Left renal pelvis (tissue), 4 donors: ENCODE measurements at places on chromosomes 2 and 18.
A peak's percentile ranks its signal among the peaks of the same experiment; 100 is the strongest.

DNA sequence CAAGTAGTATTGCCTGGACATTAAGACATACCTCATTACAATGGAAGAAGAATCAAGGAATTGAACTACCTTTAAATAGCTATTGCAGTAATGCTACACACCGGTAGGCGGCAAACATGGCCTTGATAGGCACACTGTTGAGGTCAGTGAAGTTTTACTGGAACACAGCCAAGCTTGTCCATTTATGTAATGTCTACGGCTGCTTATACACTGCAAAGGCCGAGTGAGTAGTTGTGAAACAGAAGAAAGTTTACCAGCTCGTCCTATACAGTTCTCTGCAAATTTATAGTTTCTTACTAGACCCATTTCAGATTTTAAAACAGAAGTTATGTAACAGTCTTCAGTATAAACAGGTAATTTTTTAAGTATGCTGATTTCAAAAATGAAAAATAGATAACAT, 38.8 kb downstream of the PPP4R1 start:
- DNase-seq, result peak; percentile 79

DNA sequence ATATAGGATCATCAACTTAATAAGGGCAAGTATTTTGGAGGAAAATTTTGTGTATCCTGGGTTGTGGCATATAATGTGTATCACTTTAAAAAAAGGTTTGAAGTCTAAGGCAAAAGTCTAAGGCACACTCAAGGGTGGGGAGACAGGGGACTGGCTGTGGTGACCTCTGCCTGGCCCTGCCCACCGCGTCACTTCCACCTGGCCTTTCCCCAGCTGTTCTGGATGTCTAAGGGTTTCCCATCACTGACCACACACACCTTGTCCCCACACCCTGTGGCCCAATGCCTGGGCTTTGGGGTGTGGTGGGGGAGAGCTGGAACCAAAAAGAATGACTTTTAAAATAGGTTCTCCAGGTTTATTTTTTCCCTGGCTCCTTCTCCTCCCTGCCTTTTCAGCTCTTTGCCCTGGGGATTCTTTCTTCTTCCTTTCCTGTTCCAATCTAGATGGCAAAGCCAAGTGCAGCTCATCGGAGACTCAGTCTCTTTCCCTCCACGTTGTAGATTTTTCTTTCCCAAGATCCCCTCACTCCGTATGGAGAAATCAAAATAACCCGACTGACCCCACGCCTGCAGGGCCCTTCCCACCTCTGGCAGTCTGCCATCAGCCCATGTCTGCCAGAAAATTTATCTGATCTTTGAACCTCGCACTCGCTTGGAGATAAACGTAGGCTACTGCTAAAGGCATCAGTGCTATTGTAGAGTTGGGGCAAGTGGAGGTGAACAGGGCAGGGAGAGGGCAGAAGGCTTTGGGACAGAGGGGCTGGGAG, 257.2 kb downstream of the DYSF start:
- DNase-seq, result no peak

DNA sequence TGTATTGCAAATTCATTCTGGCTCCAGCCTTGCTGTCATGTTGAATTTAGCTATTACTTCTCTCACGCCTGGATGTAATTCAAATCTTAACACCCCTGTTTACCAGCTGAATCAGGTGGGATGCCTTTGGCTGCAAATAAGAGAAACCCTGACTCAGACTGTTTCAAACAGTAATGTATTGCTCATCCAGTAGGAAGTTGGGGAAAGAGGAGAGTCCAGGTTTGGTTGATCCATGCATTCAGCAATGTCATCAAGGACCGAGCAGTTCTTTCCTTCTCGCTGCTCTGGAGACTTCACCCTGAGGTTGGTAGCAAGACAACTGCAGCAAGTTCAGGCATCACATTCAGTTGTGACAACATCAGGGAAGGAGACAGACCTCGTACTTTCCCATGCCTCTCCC, 6.4 kb upstream of the DARS1 start:
- DNase-seq, result no peak

DNA sequence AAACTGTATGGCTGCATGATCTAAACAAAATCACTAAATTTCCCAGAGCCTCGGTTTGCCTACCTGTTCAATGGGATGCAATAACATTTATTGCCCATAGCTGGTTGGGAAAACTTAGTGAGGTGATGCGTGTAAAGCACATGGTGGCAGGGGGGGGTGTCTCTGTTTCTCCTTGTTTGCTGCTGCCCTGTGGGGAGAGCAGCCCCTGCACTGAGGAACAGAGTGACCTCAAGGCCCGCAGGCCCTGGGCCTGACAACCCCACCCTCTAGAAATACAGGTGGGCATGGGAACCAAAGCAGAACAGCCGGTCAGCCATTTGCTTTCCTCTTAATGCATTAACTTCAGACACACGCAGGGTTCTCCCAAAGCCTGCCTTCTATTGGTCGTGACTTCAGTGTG, 55.1 kb upstream of the SLC66A3 start:
- DNase-seq, result no peak

DNA sequence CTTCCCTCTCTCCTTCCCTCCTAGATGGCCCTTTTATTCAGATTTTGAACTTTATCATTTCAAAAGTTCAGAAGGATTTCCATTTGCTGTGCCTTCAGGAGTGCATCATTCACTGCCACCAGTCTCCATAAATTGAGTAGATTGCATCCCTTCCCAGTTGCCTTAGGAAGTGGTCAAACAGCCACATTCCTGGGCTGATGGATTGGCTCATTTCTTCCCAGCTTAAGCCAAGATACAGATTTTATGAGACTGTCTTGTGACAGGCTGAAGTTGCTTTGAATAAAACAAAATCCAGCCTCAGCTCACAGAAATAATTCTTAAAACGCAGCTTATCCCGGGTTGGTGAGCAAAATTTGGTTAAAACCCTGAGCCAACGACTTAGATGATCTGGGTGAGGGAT, 9.8 kb downstream of the NRP2 start:
- DNase-seq, result no peak

DNA sequence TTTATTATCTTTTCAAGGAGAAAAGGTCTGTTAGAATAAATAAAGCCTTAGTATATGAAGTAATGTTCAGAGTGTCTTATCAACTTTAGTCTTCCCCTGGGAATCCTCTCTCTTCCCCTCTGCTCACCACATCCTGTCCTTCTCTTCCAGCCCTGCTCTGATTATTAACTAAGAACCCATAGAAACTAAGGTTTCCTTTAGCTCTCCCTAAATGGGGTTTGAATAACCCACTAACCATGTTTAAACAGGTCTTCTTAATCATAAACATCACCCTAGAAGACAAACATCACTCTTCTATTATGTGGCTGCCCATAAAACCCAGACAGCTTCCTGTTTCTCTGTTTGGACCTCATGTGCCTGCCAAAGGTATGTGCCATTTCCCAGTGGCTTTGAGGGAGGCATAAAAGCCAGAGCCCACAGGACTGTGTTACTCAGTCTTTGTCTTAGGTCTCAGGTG, 50.1 kb downstream of the SLC14A1 start:
- DNase-seq, result no peak

- DNase-seq, result no peak
Observed at GRCh38 chr2:15133461-15133860, 427.7 kb downstream of the NBAS start.

DNA sequence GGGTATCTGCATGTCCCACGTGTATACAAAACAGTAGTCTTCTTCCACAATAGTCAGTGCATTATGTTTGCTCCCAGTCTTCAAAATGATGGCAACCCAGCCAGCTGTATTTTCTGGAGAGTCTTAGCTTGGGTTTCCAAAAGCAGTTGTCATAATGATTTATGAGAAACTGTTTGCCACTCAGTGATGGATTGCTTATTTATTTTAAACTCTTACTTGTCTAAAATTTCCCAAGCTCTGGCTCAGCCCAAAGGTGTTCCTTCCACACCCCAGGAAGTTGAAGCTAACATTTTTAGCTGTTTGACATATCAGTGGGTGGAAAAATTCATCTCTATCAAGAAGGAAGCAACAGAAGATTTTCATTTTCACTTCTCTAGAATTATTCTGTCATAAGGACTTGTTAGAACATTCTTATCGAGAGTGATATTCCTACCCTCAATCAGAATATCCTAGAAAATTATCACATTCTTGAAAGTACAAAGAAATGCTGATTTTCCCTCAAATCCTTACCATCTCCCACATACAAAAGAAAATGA, 78.8 kb downstream of the ASAP2 start:
- no peak for DNase-seq

GRCh38 chr2:216139884-216140283, 30.7 kb downstream of the XRCC5 start:
- DNase-seq, result no peak

- DNase-seq, result no peak
Observed at GRCh38 chr2:231272991-231273390, 74.6 kb downstream of the ARMC9 start.

GRCh38 chr2:125961739-125962138, 694.2 kb upstream of the GYPC start:
- peak; percentile 33 for DNase-seq

DNA sequence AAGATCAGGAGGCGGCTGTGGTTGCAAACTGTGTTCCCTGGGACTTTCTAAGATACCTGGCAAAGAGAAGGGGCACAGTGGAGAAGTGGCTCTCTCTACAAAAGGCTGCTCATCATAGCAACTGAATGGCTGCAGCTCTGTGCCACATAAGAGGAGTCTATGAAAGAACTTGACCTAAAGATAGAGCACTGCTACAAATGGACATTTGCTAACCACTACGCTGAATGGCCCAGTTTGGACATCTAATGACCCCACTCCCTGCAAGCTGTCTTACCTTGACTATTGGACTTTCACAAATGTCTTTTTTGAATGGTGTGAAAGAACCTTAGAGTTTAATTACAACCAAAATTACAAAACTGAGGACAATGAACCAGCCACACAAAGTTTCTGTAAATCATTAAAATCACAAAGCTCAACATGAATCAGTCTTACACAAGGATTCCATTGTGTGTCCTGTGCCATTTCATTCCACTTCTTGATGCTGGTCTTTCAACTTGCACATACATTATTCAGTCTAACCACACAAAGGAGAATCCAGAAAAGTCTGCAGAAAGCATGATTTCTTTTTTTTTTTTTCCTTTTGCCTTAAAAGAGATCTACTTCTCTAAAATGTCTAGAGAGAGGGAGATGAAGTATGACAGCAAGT, 154.0 kb downstream of the LAMA1 start:
- DNase-seq, result no peak

DNA sequence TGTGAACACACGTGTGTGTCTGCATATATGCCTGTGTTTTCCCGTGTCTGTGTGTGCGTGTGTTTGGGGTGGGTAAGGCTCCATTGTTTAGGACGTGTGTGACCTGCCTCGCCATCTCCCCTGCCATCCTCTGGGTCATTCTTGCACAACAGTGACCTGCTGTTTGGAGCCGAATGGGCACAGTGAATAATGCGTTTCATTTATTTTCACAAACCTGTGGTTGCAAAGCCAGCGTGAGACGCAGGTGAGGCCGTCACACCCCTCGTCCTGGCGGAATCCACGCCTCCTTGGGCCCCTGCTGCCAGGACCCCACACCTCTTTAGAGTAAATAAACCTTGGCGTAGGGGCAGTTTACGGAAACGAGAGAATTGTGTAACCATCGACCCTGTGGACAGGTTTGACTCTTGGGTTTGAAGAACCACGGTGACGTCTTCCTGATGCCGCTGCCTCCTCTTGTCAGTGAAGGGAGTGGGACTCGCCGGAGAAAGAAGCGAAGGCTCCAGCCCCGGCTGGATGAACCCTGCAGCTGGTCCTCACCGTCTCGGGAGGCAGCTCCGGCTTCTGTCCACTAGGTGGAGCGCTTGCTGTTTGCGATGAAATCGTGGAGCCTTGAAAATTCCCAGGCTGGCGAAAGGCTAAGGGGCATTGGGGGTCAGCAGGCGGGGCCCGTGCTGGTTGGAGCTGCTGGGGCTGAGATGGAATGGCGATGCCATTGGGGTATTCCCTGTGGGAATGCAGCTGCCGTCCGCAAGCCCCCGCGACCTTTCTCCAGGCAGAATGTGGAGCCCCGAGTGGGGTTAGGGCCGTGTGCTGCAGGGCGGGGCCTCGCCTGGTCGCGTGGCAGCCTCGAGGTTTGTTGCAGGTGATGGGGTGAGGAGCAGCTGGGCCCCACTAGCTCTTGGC, 81.1 kb downstream of the RTP5 start:
- DNase-seq, result peak; percentile 51

DNA sequence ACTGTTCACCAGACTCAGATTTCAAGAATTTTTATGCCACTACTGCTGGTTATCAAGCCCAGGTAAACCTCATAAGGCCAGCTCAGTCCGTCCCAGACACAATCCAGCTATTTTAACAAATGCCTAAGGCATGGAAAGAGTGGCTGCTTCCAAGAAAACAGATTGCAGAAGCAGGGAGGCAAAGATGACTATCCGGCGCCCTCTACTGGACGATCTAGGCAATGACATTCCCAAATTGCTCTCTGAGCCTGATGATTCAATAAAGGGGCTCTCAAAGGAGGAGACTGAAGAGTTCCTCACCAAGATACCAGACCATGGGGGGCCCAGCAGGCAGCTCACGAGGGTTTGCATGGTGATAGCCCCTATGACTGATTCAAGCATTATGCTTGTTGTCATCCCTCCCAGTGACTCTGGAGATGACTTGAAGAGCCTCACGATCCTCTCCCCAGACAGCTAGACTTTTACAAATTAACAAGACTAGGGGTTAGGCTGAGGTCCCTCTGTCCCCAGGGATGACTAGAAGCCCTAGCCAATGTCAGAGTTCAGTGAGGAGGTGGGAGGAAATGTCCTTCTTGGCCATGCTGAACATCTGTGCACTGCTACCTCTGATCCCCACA, 25.0 kb downstream of the SERPINB8 start:
- DNase-seq, result peak; percentile 14

GRCh38 chr2:55419233-55419678, 400 bp downstream of the CCDC88A start:
- no peak for DNase-seq

DNA sequence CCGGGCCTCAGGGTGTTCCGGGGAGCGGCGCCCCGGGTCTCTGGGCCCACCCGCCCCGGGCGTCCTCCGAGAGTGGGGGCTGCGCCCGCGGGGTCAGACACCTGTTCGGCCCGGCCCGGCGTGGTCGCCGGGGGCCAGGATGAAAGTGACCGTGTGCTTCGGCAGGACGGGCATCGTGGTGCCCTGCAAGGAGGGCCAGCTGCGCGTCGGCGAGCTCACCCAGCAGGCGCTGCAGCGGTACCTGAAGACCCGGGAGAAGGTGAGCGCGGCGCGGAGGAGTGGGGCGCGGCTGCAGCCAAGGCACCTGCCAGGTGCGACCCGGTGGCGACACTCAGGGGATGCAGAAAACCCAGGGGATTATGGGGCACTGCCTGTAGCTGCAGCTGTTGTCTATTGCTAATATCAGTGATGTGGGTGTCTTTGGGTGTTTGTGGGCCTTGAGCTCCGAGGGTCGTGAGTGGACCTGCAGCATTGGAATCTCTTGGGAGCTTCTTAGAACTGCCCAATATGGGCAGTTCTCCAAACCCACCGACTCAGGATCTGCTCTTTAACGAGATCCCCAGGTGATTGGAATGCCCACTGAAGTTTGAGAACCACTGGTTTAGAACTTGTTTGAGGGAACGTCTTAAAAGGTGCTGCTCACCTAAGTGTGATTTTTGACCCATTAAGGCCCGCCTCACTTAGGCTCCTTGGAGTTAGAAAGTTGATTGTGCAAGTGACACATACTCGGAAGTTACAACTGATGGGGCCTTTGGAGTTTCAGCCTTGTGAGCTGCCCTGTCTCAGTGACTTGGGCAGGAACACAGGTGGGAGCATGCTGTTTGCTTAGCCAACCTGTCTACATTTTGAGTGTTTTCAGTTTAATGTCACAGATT, 823 bp downstream of the PARD3B start:
- DNase-seq, result peak; percentile 22
